Progenitor cell of endocrine pancreas (in vitro differentiated cells): ENCODE measurements at places on chromosomes 5 and 9.

DNA sequence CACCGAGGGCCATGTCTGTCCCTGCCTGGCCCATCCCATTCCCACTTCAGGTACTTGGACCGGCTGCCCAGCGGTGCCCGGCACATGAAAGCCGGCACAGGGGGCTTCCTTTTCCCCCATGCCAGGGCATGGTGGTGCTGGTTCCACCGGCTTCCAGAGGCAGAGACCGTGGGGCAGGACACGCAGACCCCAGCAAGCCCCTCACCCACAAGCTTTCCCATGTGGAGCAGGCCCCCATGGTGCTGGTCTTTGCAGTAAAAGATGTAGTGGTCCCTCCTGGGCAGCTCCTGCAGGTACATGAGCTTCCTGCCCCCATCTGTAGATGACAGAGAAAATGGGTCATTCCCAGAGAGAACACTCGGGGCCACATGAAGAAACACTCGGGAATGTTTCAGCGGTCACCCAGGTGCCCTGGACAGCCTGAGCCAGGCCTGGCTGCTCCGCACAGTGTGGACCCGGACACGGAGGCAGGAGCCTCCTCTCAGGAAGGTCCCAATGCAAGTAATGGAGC is 2.0 kb downstream of the OBP2B start:
- DNase-seq = no peak

DNA sequence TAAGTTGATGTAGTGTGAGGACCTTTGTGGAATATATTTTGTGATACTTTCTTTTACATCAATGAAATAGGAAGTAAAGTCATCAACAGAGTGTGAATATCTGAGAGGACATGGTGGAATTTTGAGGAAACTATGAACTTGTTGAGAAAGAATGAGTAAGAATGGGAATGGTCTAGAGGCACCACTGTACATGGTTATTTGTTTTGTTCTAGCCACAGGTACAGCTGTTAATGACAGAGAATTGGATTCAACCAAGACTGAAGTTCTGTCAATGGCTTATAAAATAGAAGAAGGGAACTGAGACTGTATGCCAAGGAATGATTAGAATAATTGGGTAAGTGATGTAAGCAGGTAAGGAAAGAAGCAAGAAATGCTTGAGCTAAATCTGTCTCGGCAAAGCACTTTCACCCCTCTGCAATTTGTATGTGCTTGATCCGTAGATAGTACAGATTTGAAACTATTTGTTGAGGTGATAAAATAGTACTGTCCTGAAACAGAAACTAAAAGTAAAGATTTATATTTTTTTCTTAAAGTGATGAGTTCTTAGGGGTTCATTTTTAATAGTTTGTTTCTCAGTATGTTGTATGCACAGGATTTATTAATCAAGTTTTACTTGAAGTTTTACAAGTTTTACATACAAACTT is 468.8 kb upstream of the SMC2 start:
- no peak for DNase-seq

GRCh38 chr5:124408738-124409453 is 337.5 kb downstream of the ZNF608 start:
- no peak for DNase-seq

DNA sequence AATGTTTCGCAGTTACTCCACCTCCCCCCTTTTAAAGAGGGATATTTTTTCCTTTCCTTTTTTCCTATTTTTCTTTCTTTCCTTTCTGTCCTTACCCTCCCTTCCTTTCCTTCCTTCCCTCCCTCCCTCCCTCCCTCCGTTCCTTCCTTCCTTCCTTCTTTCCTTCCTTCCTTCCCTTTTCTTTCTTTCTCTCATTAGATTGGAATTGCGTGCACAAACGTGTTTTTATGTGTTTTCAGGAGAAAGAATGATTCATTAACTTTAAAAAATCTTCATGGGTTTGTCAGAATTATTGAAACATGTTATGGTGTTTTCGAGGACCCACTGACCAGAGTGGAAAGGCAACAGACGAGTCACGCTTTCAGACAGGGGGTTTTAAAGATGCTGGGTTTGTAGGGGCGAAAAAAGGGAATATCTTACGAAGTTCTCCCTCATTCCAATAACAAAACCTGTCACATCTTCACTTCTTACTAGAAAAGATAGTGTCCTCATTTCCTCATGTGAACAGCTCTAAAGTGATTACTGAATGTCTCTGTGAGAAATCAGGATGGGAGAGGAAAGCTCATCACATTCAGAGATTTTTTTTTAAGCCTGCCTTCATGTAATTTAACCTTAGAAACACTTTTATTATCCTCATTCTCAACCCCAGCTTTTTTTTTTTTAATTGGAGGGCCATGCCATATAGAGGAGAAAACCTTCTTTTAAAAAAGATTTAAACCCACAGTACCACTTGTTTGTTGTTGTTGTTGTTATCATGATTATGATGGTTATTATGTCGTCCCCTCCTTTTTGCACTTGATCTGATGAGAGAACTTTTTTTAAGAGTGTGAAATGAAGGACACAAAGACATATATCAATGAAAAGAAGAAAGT is 21.9 kb downstream of the NR2F1 start:
- no peak for DNase-seq

GRCh38 chr5:147340941-147341340 is 106.1 kb downstream of the STK32A start:
- DNase-seq = no peak

GRCh38 chr9:109716631-109717030 is 63.4 kb upstream of the PALM2AKAP2 start:
- no peak for DNase-seq

DNA sequence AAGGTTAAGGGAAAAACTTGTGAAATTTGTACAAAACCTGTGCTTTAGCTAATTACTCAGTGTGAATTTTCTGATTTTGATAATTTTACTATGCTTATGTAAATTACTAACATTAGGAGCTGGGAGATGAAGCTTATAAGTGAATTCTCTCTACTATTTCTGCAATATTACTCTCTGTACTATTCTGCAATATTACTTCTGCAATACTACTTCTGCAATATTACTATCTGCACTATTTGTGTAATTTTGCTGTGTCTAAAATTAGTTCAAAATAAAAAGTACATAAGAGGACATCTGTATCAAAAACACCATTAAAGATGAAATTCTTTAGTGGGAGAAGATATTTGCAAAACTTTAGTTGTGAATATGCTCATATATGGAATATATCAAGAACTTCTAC is 62.9 kb downstream of the C9 start:
- DNase-seq = no peak

DNA sequence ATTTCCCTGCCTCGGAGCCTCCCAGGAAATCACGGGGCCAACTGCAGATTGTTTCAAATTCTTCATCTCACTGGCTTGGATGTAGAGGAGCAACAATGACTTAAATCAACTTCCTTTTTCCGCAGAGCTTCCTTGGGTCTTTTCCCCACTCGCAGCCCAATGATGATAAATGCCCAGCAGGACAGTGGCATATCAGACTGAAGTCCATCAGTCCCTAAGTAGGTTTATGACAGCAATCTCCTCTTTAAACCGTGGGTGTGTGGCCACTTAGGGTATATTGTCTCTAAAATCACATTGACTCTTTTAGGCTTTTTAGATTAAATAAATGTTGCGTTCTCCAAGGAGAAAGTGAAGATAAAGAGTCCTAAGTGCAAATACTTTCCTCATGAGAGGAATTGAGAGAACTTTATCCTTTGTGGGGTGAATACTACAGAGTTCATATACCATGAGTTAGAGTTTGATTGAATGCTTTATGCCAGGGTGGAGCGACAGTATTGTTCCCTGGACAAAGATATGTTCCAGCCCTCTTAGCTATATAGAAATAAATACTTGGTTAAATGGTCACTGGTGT is 59.1 kb downstream of the IQGAP2 start:
- no peak for DNase-seq

DNA sequence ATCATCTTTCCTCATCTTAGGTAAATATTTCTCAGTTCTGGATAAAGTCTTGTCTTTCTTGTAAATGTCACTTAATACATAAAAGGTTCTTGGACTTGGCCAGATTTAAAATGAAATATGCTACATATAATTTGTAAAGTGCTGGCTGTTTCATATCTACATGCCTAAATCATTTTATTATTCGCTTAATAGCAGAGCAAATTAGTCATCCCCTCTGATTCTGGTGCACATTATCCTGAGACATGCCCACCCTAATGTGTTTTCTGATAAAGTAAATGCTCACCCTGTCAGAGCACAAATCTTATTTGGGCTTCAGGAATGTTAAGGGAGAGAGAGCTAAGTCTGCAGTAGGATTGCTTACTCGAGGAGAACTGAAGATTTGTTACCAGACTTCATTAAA is 166.5 kb upstream of the IZUMO3 start:
- no peak for DNase-seq

DNA sequence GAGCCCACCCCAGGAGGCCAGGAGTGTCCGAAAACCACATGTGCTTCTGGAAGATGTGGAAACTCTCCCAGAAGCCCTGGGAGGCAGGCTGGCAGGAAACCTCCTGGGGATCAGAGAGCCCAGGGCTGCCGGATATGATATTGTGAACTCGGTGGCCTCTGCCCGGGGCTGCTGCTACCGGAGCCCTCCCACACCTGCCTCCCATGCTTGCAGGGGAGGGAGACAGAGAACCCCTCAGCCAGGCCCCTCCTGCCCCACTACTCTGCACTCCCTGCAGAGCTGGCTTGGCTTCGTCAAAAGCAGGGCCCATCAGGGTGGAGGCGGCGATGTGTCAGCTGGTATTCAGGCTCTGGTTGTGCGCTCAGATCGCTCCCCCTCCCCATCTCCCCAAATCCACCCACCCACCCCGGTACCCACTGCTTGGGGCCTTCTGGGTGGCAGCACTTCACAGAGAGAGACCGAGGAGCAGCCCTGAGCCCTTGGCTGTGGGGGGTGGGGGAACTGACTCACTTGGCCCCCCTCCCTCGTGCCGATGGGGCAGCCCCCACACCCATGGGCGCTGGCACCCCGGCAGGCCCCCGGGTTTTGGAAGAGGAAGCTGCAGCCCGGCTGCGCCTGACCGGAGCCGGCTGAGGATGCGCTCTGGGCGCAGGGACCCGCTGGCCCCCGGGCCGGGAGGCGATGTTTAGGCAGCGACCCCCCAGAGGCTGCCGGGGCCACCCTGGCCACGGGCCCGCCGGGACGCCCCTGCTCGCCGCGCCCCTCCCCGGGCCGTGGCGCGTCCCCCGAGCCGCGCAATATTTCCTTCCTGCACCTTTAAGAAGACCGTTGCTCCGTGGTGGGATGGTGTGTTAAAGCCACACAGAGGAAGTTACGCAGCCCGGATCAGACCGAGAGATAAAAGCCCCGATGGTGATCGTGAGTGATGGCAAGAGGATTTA is 786 bp upstream of the NTNG2 start:
- DNase-seq = no peak
